ENCODE measurements at places on chromosomes 2 and 18.

GRCh38 chr2:241399941-241400922 is 44.1 kb downstream of the FARP2 start:
- no peak overlapping the region for H3K4me3 ChIP-seq
- H3K27ac ChIP-seq: no peak overlapping the region
- no peak for DNase-seq
- H3K36me3 ChIP-seq: no peaks in the 10 kb centered on the region
- no peaks in the 10 kb centered on the region for H3K27me3 ChIP-seq

DNA sequence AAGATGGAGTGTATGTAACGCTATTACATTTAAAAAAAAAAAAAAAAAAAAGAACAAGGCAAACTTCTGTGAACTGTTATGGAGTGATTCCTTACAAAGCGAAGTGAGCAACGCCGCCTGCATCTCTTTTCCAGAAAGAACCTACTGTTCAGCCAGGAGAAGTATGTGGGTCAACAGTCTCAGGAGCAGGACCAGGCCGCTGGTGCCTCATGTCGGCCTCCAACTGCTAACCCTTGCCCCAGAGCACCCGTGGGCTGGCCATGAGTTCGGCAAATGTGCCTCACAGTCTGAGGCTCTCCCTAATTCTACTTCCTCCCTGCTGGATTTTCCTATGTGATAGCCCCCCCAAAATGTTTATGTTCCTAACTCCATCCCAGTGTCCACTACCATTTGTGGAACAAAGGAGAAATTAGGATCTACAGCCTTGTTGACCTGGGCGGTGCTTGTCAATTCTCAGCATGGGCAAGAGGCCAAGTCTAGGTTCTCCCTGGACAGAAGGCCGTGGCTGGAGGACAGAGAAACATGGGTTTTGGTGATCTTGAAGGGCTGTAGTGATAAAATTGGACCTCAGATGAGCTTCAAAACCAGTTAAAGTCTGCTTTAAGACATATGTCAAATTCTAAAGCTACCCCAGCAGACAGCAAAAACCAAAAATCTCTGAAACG is 15.9 kb downstream of the FAM168B start:
- H3K27me3 ChIP-seq: no peaks in the 10 kb centered on the region
- no peak overlapping the region for H3K27ac ChIP-seq
- H3K4me3 ChIP-seq: no peak overlapping the region
- peaks cover 84% of the 10 kb centered on the region for H3K36me3 ChIP-seq

DNA sequence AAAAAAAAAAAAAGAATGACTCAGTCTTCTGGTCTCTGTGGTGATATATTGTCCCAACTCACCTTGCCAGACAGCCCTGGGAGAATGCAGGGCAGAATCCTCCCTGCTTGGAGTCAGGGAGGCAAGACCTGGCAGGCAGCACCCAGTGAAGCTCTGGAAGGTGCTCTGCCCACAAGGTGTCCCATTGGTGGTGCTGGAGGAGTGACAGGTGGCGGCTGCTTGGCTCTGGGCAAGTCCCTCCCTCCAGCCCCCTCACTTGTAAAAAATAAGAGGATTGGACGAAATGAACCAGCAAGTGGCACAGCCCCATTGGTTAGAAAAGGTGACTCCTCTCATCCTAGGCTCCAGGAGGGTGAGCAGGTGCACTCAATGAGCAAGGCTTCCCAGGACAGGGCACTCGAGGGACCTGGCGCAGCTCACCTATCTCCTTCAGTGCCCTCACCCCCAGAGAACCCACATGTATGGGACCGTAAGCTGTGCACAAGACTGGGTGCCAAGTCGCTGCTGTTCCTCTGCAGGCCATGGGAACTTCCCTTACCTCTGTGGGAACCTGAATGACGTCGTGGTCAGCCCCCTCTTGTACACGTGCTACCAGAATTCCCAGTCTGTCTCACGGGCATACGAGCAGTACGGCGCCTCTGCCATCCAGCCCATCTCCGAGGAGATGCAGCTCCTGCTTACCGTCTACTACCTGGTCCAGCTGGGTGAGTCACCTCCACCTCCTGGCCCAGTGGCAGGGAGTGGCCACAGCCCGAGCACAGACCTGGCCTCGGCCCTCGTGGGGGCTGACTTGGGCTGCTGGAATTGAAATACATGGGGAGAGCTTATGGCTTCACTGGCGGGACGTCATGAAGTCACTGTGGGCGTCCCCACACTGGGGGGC is 54.6 kb downstream of the GREB1 start:
- no peak for DNase-seq
- no peaks in the 10 kb centered on the region for H3K27me3 ChIP-seq
- no peaks in the 10 kb centered on the region for H3K36me3 ChIP-seq
- H3K4me1 ChIP-seq: no peaks in the 10 kb centered on the region
- H3K4me3 ChIP-seq: no peak overlapping the region
- no peak overlapping the region for H3K27ac ChIP-seq

- H3K27ac ChIP-seq: no peak overlapping the region
- H3K27me3 ChIP-seq: no peaks in the 10 kb centered on the region
- no peaks in the 10 kb centered on the region for H3K4me1 ChIP-seq
- DNase-seq: no peak
These were observed 576 bp downstream of the NYAP2 start for GRCh38 chr2:225400060-225400511.

GRCh38 chr18:71116535-71116934 is 827.7 kb downstream of the SOCS6 start:
- DNase-seq: no peak
- no peaks in the 10 kb centered on the region for H3K4me1 ChIP-seq
- no peaks in the 10 kb centered on the region for H3K36me3 ChIP-seq
- no peak overlapping the region for H3K27ac ChIP-seq
- H3K27me3 ChIP-seq: no peaks in the 10 kb centered on the region

DNA sequence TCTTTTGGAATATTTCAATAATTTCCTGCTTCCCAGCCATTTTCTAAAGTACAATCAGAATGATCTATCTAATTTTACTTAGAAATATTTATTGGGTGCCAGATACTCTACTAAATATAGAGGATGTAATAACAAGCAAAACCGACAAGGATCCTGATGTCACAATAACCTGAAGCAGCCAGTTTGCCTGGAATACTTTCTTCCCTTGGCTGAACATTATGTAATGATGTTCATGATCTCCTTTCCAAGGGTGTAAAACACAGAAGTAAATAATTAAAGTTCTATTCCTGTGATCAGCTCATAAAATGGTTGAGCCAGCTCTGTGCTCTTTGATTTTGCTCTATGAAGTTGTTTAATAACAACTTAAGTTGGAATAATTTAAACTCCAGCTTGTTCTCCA is 2.6 kb upstream of the MRPL19 start:
- H3K27me3 ChIP-seq: no peaks in the 10 kb centered on the region
- DNase-seq: no peak
- H3K36me3 ChIP-seq: no peaks in the 10 kb centered on the region
- H3K4me1 ChIP-seq: peaks cover 7% of the 10 kb centered on the region
- H3K27ac ChIP-seq: no peak overlapping the region
- no peak overlapping the region for H3K4me3 ChIP-seq

GRCh38 chr2:179613299-179613651 is 248.1 kb downstream of the ZNF385B start:
- no peaks in the 10 kb centered on the region for H3K4me1 ChIP-seq
- H3K27ac ChIP-seq: no peak overlapping the region
- H3K27me3 ChIP-seq: no peaks in the 10 kb centered on the region
- no peak overlapping the region for H3K4me3 ChIP-seq
- H3K36me3 ChIP-seq: no peaks in the 10 kb centered on the region

DNA sequence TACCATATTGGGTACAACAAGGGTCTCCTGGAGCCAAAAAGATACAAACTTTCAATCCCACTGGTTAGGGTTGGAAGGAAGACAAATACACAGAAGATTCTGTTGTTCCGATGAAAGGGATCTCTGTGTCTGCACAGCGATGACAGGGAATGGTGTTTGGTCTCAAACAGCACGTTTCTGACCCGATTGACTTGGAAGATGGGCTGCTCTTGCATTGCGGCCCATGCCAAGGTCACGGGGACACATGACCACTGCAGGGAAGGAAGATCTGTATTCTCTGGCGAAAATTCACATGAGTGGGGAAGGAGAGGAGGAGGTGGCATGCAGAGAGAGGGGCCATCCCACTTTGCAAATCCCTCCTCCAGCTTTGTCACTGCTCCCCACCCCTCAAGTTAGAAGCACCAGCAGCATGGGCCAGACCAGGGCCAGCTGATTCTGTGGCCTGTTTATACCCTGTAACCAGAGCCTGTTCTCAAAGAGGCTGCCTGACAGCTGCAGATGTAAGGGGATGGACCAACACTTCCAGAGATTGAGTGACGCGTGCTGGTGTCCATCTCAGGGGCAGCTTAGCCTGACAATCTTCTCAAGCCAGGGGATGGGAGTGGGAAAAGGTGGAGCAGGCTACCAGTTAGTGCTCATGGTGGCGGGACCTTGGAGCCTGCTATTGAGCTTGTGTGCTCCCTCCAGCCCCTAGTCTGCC is 57.2 kb downstream of the TNP1 start:
- H3K27ac ChIP-seq: no peak overlapping the region
- DNase-seq: no peak
- no peak overlapping the region for H3K4me3 ChIP-seq

GRCh38 chr2:209431701-209432100 is 7.9 kb downstream of the MAP2 start:
- H3K4me3 ChIP-seq: no peak overlapping the region
- H3K27ac ChIP-seq: no peak overlapping the region
- no peaks in the 10 kb centered on the region for H3K36me3 ChIP-seq

DNA sequence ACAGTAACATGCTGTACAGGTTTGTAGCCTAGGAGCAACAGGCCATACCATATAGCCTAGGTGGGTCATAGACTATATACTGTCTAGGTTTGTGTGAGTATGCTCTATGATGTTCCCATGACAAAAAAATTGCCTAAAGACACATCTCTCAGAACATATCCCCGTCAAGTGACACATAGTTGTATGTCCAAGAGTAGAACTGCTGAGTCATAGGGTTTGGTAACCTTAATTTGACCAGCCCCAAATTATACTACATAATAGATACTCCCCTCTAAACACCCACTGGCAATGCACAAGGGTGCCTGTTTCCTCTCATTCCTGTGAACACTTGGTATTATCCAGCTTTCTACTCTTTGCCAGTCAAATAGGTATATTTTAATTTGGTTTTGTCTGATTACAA is 161.6 kb downstream of the LCLAT1 start:
- no peaks in the 10 kb centered on the region for H3K36me3 ChIP-seq
- no peak for DNase-seq
- no peak overlapping the region for H3K4me3 ChIP-seq
- H3K4me1 ChIP-seq: no peaks in the 10 kb centered on the region
- H3K27me3 ChIP-seq: no peaks in the 10 kb centered on the region

- no peak for DNase-seq
- H3K36me3 ChIP-seq: no peaks in the 10 kb centered on the region
- H3K4me1 ChIP-seq: peaks cover 4% of the 10 kb centered on the region
- H3K27ac ChIP-seq: no peak overlapping the region
- no peak overlapping the region for H3K4me3 ChIP-seq
These were observed 83.9 kb upstream of the SLC39A10 start for GRCh38 chr2:195572895-195573683.

DNA sequence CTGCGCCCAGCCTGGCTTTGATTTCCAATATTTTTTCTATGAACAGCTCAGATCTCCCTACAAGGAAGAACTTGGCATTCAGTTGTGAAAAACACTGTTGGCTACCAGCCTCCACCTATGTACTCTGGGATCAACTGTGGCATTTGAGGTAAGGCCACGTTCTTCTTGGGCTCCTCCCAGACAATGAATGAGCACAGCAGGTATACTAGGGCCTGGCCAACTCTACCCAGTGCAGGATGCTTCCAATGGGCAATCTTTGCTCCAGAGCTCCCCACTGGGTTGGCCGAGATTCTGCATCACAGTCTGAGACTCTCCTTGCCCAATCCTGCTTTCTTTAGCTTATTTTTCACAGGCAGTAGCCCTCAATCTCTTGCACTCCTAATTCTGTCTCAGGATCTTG is 75.9 kb downstream of the TMEM131 start:
- no peaks in the 10 kb centered on the region for H3K4me1 ChIP-seq
- DNase-seq: no peak
- H3K27me3 ChIP-seq: no peaks in the 10 kb centered on the region
- H3K4me3 ChIP-seq: no peak overlapping the region
- H3K36me3 ChIP-seq: no peaks in the 10 kb centered on the region
- H3K27ac ChIP-seq: no peak overlapping the region

GRCh38 chr2:11786592-11786991 is 40.2 kb downstream of the LPIN1 start:
- no peak overlapping the region for H3K27ac ChIP-seq
- no peaks in the 10 kb centered on the region for H3K4me1 ChIP-seq
- H3K36me3 ChIP-seq: peaks cover 45% of the 10 kb centered on the region
- H3K4me3 ChIP-seq: no peak overlapping the region

GRCh38 chr2:7840651-7841380 is 841.0 kb upstream of the ID2 start:
- no peaks in the 10 kb centered on the region for H3K4me1 ChIP-seq
- H3K27ac ChIP-seq: no peak overlapping the region
- H3K4me3 ChIP-seq: no peak overlapping the region

- H3K4me1 ChIP-seq: peaks cover 15% of the 10 kb centered on the region
- no peak overlapping the region for H3K27ac ChIP-seq
- no peaks in the 10 kb centered on the region for H3K36me3 ChIP-seq
- no peak overlapping the region for H3K4me3 ChIP-seq
- DNase-seq: no peak
These were observed 110.4 kb downstream of the PLCL1 start for GRCh38 chr2:197914778-197915177.

DNA sequence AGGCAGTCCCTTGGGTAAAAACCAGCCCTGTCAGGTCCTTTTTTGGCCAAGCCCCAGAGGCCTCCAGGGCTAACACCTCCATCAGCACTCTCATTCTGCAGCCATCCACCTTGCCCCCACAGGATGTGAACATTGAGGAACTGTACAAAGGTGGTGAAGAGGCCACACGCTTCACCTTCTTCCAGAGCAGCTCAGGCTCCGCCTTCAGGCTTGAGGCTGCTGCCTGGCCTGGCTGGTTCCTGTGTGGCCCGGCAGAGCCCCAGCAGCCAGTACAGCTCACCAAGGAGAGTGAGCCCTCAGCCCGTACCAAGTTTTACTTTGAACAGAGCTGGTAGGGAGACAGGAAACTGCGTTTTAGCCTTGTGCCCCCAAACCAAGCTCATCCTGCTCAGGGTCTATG is 7.3 kb downstream of the IL1F10 start:
- H3K4me3 ChIP-seq: no peak overlapping the region
- no peak overlapping the region for H3K27ac ChIP-seq
- H3K27me3 ChIP-seq: no peaks in the 10 kb centered on the region
- H3K36me3 ChIP-seq: no peaks in the 10 kb centered on the region
- H3K4me1 ChIP-seq: no peaks in the 10 kb centered on the region

GRCh38 chr2:34747643-34748042 is 1148.5 kb upstream of the FAM98A start:
- no peaks in the 10 kb centered on the region for H3K27me3 ChIP-seq
- H3K4me1 ChIP-seq: no peaks in the 10 kb centered on the region
- no peak overlapping the region for H3K4me3 ChIP-seq
- no peaks in the 10 kb centered on the region for H3K36me3 ChIP-seq
- no peak overlapping the region for H3K27ac ChIP-seq

- no peak for DNase-seq
- no peaks in the 10 kb centered on the region for H3K27me3 ChIP-seq
- no peaks in the 10 kb centered on the region for H3K36me3 ChIP-seq
- H3K27ac ChIP-seq: no peak overlapping the region
- H3K4me3 ChIP-seq: no peak overlapping the region
- H3K4me1 ChIP-seq: peaks cover 39% of the 10 kb centered on the region
These were observed 42.8 kb downstream of the RAMP1 start for GRCh38 chr2:237901932-237902850.

- DNase-seq: no peak
- H3K4me1 ChIP-seq: no peaks in the 10 kb centered on the region
- no peak overlapping the region for H3K27ac ChIP-seq
- no peaks in the 10 kb centered on the region for H3K36me3 ChIP-seq
- no peak overlapping the region for H3K4me3 ChIP-seq
- H3K27me3 ChIP-seq: no peaks in the 10 kb centered on the region
These were observed 300.7 kb upstream of the UBE2E3 start for GRCh38 chr2:180679693-180680092.

- no peaks in the 10 kb centered on the region for H3K27me3 ChIP-seq
- peaks cover 24% of the 10 kb centered on the region for H3K4me1 ChIP-seq
- no peak overlapping the region for H3K4me3 ChIP-seq
- DNase-seq: peak; percentile 68
- peak overlapping the region; percentile 54 for H3K27ac ChIP-seq
These were observed 2.2 kb downstream of the ITM2C start for GRCh38 chr2:230866756-230867523.
